Stimulated activated CD4-positive, alpha-beta T cell treated with anti-CD3 and anti-CD28 coated beads, Interleukin-4, amount 100 ng/mL, for 4 hours (primary cell): ENCODE measurements at places on chromosomes 6 and 20.

DNA sequence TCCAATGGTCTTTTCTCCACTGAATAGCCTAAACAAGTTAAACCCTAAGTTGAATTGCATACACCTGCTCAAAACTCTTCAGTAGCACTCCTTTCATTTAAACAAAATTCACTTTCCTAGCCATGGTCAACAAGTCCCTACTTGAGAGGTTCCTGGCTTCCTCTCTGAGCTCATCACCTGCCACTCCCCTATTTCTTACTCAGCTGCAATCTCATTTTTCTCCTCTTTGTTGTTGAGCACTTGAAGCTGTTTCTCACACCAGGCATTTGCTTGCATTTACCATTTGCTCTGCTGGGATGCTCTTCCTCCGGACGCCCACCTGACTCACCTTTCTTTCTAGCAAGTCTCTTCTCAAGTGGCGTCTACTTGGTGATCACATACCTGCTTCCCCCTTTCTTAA lies 38.5 kb downstream of the EDN1 start:
- no peak for DNase-seq

- no peak for DNase-seq
Measured at GRCh38 chr6:111114482-111114881, 27.2 kb downstream of the SLC16A10 start.

DNA sequence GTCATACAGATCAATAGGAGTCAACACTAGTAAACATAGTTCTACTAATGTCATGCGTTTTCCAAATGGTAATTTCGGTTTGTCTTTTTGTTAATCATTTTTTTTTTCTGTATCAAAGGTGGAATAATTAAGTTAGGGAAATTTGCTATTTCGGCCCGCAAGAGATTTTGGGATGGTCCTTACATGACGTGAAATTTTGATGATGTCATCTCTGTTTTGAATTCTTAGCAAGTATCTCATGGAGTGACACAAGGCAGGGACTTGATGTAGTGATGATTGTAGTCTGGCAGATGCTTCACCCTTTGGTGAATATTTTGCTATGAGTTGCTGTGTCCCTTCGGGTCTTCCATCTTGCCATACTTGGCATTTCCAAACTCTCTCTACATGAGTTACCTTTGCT lies 608.0 kb downstream of the BCKDHB start:
- no peak for DNase-seq

DNA sequence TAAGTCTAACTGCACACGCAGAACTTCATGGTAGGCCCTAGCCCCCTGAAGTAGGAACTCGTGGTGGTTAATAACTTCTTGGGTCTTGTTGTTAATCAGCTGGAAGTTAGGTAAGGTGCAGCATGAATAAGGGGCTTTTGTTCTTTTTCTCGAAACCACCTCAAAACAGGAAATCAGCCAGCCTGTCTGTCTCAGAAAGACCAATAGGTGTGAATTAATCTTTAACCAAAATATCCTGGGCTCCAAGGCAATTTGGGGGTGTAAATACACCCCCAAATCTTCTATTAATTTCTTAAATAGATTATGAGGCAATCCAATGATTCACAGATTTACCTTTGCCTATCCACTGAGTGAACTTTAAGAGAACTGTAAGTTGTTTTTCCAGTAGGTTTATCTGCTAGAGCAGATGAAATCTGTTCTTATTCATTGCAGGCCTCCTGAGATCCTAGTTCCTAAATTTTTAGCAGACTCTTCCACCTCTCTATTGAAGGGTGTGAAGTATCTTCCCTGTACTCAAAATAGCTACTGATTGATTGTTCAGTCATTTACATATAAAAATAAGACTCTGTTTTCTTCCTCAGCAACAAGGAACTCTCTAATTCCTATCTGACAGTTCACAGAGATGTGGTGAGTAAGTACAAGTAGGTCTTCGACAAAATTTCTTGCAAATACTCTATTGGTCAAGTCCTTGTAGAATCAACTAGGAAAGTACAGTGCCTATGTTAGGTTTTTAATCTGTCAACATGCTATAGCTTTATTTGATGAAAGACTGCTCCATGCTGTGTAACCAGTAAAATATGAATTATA lies 427.1 kb upstream of the NOX3 start:
- DNase-seq = no peak

DNA sequence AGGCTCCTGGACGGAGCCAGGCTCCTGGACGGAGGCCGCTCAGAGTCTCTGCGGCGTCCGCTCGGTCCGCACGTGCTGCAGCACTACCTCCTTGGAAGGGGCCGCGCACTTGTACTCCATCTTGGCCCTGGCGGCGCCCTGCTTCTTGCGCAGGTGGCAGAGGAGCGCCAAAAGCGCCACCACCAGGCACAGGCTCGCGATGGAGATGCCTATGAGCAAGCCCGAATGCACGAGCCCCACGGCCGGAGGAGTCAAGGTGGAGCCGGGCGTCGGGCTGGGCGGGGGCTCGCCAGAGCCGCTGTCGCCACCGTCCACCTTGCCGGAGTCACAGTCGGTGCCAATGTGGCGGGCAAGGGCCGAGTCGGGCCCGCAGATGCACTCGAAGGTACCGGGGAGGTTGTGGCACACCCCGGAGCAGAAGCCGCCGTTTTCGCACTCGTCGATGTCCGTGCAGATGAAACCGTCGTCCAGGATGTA lies 1.7 kb downstream of the THBD start:
- DNase-seq = no peak

GRCh38 chr20:23277316-23277715 lies 73.3 kb upstream of the NXT1 start:
- no peak for DNase-seq

DNA sequence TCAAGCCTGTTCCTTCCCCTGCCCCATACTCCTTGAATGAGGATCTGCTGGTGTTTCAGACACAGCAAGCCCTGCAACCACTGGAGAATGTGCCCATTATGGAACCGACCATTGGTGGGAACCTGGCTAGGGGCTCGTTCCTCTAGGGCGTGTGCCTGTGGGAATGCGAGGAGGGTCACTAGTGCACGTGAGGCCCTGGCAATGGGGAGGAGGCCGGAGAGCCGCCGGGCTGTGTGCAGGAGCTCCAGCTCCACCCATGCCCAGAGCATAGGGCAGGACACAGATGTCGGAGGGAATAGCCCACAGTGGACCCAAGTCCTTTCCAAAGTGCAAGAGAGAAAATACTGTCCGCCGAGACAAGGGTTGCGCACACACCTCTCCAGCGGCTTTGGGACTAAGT lies 99.3 kb downstream of the ERMARD start:
- DNase-seq = no peak

DNA sequence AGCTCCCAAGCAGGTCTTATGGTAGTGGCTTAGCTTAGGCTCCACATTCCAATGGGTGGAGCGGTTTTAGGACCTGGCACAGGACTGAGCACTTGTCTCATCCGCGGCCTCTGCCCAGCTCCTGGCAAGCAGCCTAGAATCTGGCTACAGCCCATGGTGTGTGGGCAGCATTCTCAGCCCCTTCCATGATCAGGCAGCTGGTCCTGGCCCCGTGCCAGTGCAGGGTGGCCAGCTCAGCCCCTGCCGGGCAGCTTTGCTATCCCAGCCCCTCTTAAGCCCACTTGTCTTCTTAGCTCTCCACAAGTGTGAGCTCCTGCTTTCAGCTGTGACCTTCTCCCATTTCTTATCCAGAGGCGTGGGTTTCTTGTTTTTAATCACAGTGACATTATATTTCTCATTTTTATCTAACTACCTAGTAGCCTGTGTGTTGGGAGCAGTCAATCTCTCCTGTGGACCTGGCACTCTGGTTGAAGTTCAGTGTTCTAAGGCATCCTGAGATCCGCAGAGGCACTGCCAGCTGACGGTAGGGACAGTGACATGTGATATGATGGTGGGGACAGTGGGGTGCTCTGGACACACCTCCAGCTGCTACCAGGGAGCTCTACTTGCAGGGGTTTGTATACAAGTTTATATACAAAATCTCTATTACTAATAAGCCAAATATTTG lies 119.9 kb upstream of the PRND start:
- DNase-seq = no peak

GRCh38 chr6:124066946-124067552 lies 263.4 kb downstream of the NKAIN2 start:
- DNase-seq = no peak

DNA sequence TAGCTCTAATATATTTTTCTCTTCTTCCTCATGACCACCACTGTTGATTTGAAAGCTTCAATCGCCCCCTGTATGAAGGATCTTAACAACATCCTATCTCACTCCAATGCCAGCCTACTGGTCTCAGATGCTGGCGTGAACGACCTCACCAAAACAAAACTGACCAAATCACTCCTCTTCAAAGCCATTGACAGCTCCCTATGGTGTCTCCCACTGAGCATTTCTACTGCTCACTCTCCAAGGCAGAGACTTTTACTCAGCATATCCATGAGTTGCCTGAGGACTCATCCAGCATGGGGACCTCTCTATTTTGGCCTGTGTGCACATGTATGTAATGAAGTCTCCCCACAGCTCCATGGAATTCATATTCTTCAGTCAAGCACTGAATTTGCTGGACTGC lies 520.4 kb downstream of the TFAP2B start:
- no peak for DNase-seq

DNA sequence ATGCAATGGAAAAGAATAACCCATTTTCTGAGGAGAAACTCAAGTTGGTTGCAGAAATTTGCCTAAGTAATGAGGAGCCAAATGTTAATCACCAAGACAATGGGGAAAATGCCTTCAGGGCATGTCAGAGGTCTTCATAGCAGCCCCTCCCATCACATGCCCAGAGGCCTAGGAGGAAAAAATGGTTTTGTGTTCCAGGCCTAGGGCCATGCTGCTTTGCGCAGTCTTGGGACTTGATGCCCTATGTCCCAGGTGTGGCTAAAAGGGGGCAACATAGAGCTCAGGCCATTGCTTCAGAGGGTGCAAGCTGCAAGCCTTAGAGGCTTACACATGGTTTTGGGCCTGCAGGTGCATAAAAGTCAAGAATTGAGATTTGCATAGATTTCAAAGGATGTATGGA lies 485.9 kb downstream of the EYS start:
- no peak for DNase-seq

- no peak for DNase-seq
Measured at GRCh38 chr6:42562788-42563405, 932 bp upstream of the UBR2 start.

DNA sequence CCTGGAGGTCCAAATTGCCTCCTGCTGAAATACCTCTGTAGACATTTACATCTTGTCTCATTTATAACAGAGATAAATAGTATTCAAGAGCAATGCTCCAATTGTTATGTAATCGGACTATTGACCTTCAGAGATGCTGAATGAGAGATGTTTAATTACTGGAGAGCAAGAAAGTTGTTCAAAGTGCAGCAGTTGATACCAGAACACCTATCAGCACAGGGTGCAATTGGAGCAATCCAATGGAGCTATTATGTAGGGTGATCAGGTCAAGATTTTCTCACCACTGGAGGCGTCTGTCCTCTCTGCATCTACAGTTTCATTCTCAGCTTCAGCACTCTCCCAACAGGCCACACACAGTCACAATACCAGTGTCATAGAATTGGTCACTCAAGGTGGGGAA lies 19.5 kb upstream of the TMX4 start:
- no peak for DNase-seq

DNA sequence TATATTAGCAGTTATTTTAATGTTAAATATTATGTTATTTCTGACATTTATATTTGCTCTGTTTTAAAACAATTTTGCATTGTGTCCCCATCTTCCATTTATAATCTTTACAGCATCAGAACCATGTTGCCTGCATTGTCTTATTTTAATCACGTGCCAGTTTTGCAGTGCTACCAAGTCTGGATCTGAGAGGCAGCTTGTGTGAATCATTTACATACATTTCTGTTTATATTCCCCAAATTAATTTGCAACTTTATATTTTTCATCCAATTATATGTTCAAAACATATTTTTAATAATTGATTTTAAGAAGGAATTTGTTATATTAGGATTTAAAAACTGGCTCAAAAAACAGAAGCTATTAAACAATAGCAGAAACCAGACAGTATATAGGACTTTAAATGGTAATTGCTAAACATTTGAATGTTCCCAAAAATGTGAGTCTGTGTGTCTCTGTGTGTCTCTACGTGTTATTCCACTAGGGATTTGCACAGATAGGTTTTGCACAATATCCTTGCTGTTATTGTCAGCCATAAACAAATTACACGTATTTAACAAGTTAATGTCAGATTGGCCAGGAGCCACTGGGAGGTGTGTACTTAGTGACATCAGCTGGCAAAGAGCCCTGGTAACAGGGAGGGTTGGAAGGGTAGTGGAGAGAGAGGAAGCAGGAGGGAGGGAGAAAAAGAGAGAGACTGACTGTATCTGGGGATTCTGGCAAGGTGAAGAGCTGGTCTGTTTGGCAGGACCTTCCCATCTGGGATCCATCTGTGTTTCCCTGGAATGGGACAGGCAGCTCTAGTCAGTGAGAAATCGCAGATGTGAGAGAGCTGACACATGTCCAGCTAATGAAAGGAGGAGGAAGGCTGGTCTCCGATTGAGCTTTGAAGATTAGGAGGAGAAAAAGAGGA lies 72.1 kb downstream of the CBFA2T2 start:
- no peak for DNase-seq

GRCh38 chr6:146985111-146985510 lies 219.1 kb upstream of the STXBP5 start:
- no peak for DNase-seq

GRCh38 chr6:6546318-6547109 lies 42.0 kb upstream of the LY86 start:
- DNase-seq = peak; percentile 8

GRCh38 chr6:51578362-51578761 lies 509.1 kb downstream of the PKHD1 start:
- DNase-seq = no peak

DNA sequence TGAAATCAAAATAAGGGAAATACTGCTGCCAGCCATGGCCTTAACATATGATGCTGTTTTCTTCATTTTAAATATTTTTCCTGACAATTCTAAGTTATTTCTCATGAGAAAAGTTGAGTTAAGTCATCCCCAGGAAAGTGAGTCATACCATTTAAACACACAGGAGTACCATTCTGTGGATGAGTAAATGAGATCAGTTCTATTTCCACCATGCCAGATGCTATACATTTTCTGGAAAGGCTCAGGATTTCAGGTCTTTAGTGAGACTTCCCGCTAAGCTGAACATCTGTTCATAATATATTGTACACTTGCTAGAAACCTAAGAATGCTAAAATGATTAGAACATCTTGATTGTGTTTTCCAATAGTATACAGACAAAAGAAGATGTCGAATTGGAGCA lies 256.2 kb upstream of the MANEA start:
- no peak for DNase-seq

- no peak for DNase-seq
Measured at GRCh38 chr6:9140951-9141460, 705.7 kb upstream of the SLC35B3 start.
